ENCODE measurements at places on chromosomes 2 and 18.
A peak's percentile ranks its signal among the peaks of the same experiment; 100 is the strongest.

- no peaks in the 10 kb centered on the region for H3K4me1 ChIP-seq
- no peak overlapping the region for H3K4me3 ChIP-seq
- peak; percentile 8 for ATAC-seq
- no peak overlapping the region for H3K27ac ChIP-seq
These were observed 180.2 kb downstream of the OSR1 start for GRCh38 chr2:19178175-19178574.

- H3K36me3 ChIP-seq: no peaks in the 10 kb centered on the region
- no peak overlapping the region for H3K27ac ChIP-seq
- H3K4me3 ChIP-seq: no peak overlapping the region
- no peaks in the 10 kb centered on the region for H3K4me1 ChIP-seq
- ATAC-seq: no peak
- H3K27me3 ChIP-seq: peaks cover 9% of the 10 kb centered on the region
These were observed 33.4 kb upstream of the SERPINB7 start for GRCh38 chr18:63741769-63742168.

- peaks cover 5% of the 10 kb centered on the region for H3K4me1 ChIP-seq
- no peak overlapping the region for H3K4me3 ChIP-seq
- no peak overlapping the region for H3K27ac ChIP-seq
- H3K36me3 ChIP-seq: peaks cover 63% of the 10 kb centered on the region
- H3K27me3 ChIP-seq: no peaks in the 10 kb centered on the region
These were observed 366.3 kb downstream of the SETBP1 start for GRCh38 chr18:45046961-45047360.

- H3K4me1 ChIP-seq: no peaks in the 10 kb centered on the region
- no peak overlapping the region for H3K4me3 ChIP-seq
- ATAC-seq: peak; percentile 31
- H3K27ac ChIP-seq: no peak overlapping the region
- no peaks in the 10 kb centered on the region for H3K36me3 ChIP-seq
- H3K27me3 ChIP-seq: no peaks in the 10 kb centered on the region
These were observed 746.6 kb downstream of the CBLN2 start for GRCh38 chr18:71797554-71797953.

- H3K27me3 ChIP-seq: no peaks in the 10 kb centered on the region
- H3K27ac ChIP-seq: peak overlapping the region; percentile 12
- H3K36me3 ChIP-seq: no peaks in the 10 kb centered on the region
- no peaks in the 10 kb centered on the region for H3K4me1 ChIP-seq
These were observed 31.5 kb downstream of the CXCR4 start for GRCh38 chr2:136086253-136087016.

GRCh38 chr2:65605058-65605742 is 172.8 kb upstream of the SPRED2 start:
- H3K36me3 ChIP-seq: peaks cover 4% of the 10 kb centered on the region
- H3K27me3 ChIP-seq: no peaks in the 10 kb centered on the region
- H3K4me1 ChIP-seq: peaks cover 83% of the 10 kb centered on the region
- ATAC-seq: no peak

DNA sequence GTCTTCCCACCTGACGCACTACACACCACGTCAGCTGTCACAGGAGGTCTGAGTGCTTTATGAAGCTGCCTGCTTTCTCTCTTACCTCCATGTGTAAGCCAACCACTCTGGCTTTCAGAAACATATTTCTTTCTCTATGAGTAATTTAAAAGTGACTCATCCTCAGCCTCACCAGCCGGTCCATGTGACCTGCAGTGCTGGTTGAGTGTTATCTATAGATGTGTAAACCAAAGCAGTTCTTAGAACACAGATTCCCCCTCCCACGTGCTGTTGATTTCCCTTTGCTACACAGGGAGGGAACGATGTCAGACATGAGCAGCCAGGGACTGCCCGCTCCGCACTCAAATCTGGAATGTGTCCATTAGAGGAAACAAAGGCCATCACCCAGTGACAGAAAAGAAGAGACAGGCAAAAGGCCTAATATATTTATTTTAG is 157.8 kb downstream of the BCL2 start:
- peaks cover 96% of the 10 kb centered on the region for H3K4me1 ChIP-seq
- ATAC-seq: peak; percentile 82
- peak overlapping the region; percentile 88 for H3K4me3 ChIP-seq
- no peaks in the 10 kb centered on the region for H3K27me3 ChIP-seq
- peak overlapping the region; percentile 94 for H3K27ac ChIP-seq

DNA sequence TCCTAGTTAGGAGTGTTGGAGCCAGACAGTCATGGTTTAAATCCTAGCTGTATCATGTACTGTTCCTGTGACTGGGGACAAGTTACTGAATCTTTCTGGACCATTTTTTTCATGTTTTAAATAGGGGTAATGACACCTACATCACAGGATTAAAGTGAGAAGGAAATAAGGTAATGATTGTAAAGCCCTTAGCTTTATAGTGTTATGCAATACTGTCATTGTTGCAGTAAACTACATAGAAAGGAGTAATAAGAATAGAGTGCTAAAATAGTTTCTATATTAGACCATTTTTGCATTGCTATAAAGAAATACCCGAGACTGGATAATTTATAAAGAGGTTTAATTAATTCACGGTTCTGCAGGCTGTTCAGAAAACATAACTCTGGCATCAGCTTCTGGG is 14.5 kb downstream of the AGPS start:
- no peak overlapping the region for H3K27ac ChIP-seq
- no peaks in the 10 kb centered on the region for H3K27me3 ChIP-seq
- H3K4me1 ChIP-seq: peaks cover 48% of the 10 kb centered on the region
- H3K36me3 ChIP-seq: peaks cover 19% of the 10 kb centered on the region
- H3K4me3 ChIP-seq: no peak overlapping the region
- no peak for ATAC-seq

DNA sequence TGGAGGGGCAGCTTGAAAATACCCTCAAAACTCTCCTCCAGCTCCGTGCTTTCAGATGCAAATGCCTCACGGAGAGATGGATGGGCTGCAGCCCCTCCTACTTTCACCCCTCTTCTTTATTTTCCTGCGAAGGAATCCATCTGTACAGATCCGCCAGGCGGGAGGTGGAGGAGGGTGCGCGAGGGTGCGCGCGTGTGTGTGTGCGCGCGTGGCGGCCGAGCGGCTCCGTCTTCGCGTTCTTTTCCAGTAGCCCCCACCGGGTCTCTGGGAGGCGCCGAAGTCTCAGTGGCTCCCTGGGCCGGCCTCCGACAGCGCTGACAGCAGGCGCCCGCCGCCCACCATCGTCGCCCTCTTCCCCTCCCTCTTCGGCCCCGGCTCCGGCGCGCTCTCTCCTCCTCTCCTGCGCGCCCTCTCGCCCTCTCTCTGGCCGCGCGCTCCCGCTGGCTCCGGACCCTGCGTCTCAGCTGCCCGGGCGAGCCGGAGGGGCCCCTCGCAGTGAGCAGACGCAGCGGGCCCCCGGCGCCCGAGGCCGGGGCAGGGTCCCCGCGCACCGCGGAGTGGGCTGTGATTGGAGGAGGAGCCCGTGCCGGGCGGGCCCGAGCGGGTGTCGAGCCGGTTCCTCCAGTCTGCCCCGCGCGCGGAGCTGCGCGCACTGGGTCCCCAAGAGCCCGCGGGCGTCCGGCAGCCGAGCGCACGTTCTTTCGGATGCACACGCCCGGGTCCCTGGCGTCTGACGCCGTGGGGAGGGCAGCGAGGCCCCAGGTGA is at the start of gene CDH7:
TSS of gene CDH7 (plus strand) at position 624 of the 766 bp plus-strand sequence. CDS start 11,831 bp downstream, outside the sequence.
- H3K27ac ChIP-seq: no peak within 1 kb of the TSS
- no peaks in the 10 kb centered on the region for H3K4me1 ChIP-seq
- no peak within 1 kb of the TSS for H3K4me3 ChIP-seq

GRCh38 chr2:9819551-9819950 is 23.7 kb upstream of the TAF1B start:
- ATAC-seq: no peak
- H3K4me3 ChIP-seq: no peak overlapping the region
- no peaks in the 10 kb centered on the region for H3K4me1 ChIP-seq
- H3K36me3 ChIP-seq: no peaks in the 10 kb centered on the region
- H3K27me3 ChIP-seq: peaks cover 12% of the 10 kb centered on the region

- no peak overlapping the region for H3K4me3 ChIP-seq
- H3K36me3 ChIP-seq: peaks cover 34% of the 10 kb centered on the region
- ATAC-seq: no peak
- no peaks in the 10 kb centered on the region for H3K27me3 ChIP-seq
- H3K27ac ChIP-seq: no peak overlapping the region
These were observed 26.8 kb downstream of the MSH2 start for GRCh38 chr2:47429795-47430194.

- no peaks in the 10 kb centered on the region for H3K27me3 ChIP-seq
- no peak overlapping the region for H3K27ac ChIP-seq
- no peaks in the 10 kb centered on the region for H3K36me3 ChIP-seq
- peaks cover 7% of the 10 kb centered on the region for H3K4me1 ChIP-seq
- no peak for ATAC-seq
- no peak overlapping the region for H3K4me3 ChIP-seq
These were observed 205.5 kb downstream of the RPIA start for GRCh38 chr2:88896971-88897370.

- H3K27ac ChIP-seq: no peak overlapping the region
- H3K4me3 ChIP-seq: no peak overlapping the region
- H3K27me3 ChIP-seq: no peaks in the 10 kb centered on the region
- no peaks in the 10 kb centered on the region for H3K4me1 ChIP-seq
- no peak for ATAC-seq
These were observed 1075.3 kb downstream of the LRP1B start for GRCh38 chr2:141055531-141055930.

GRCh38 chr2:217106650-217107014 is 246.8 kb upstream of the TNP1 start:
- peaks cover 8% of the 10 kb centered on the region for H3K27me3 ChIP-seq
- no peak for ATAC-seq
- H3K4me1 ChIP-seq: peaks cover 13% of the 10 kb centered on the region

DNA sequence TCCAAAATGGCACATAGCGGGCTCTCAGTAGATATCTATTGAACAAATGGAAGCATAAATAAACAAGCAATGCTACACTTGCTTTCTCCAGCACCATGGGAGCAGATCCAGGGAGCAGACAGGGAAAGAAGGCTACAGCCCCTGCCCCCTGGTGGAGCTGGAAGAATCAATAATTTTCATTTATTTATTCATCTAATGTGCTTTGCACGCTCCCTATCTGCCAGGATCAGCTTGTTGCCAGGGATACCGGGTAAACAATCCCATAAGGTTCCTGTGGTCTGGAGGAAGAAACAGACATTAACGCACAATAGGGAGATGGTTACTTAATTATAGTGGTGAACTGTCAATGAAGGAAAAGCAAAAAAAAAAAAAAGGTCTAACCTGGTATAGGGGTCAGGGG is 40.1 kb upstream of the CLASP1 start:
- H3K4me1 ChIP-seq: peaks cover 7% of the 10 kb centered on the region
- no peak overlapping the region for H3K4me3 ChIP-seq
- no peak for ATAC-seq

- H3K36me3 ChIP-seq: peaks cover 46% of the 10 kb centered on the region
- H3K4me3 ChIP-seq: no peak overlapping the region
- H3K4me1 ChIP-seq: no peaks in the 10 kb centered on the region
- H3K27ac ChIP-seq: no peak overlapping the region
- H3K27me3 ChIP-seq: no peaks in the 10 kb centered on the region
- ATAC-seq: no peak
These were observed 149.1 kb downstream of the ATAD2B start for GRCh38 chr2:23777826-23778225.

DNA sequence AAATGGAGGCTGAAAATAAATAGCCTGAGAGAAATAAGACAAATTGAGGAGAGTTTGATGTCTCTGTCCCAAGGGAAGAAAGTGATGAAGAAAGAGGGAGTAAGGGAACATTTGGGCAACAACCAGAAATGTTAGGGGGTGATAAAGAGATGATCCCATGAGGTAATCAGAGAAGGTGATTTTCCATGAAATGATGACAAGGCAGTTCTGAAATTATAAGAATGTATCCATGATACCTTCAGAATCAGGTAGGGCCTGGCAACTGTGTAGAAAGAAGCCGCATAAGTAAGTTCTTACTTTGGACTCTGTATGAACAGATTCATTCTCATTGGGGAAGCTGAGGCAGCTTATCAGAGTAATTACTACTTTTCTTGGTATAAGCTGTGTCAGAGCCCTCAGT is 106.1 kb downstream of the THSD7B start:
- H3K36me3 ChIP-seq: no peaks in the 10 kb centered on the region
- H3K4me3 ChIP-seq: no peak overlapping the region
- H3K27me3 ChIP-seq: no peaks in the 10 kb centered on the region
- H3K27ac ChIP-seq: no peak overlapping the region

DNA sequence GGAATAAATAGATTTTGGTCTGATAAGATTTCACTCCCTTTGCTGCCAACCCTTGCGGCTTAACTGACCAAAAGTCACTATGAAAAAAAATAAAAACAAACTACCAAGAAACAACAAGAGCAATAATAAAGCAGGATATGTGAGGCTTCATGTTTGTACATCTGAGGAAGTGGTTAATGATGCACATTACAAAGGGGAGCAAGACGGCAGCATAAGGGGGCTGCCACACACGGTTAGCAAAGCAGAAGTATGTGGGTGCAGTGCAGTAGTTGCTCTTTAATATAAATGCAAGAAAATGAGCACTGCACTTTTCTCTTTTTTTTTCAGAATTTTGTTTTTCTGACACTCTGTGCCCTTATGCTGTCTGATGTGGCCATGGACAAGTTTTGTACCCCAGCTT is 377.1 kb upstream of the CNTNAP5 start:
- H3K27ac ChIP-seq: no peak overlapping the region
- H3K27me3 ChIP-seq: no peaks in the 10 kb centered on the region
- no peak overlapping the region for H3K4me3 ChIP-seq
- no peaks in the 10 kb centered on the region for H3K36me3 ChIP-seq
- ATAC-seq: no peak

- peaks cover 14% of the 10 kb centered on the region for H3K27me3 ChIP-seq
- H3K36me3 ChIP-seq: no peaks in the 10 kb centered on the region
- no peaks in the 10 kb centered on the region for H3K4me1 ChIP-seq
- no peak overlapping the region for H3K4me3 ChIP-seq
These were observed 232.4 kb downstream of the MTX2 start for GRCh38 chr2:176501617-176502016.

DNA sequence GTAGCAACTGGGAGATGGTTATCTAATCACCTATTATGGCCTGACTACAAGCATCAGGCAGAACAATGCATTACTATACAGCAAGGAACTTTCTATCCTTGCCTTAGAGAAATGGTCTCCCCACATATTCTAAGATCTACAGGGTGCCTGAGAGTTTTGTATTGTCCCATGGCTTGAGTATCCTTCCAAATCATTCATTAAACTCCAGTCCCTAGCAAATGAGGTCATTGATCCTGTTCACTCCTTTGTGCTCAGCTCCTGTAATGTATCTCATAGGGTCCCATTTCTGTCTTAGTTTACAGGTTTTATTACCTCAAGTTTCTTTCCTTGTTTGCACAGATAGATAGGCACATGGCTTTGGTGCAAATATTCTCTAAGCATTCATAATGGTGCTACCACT is 9.0 kb downstream of the HNMT start:
- H3K27me3 ChIP-seq: peaks cover 14% of the 10 kb centered on the region
- H3K27ac ChIP-seq: no peak overlapping the region
- no peak for ATAC-seq
- H3K36me3 ChIP-seq: no peaks in the 10 kb centered on the region
- H3K4me1 ChIP-seq: no peaks in the 10 kb centered on the region

DNA sequence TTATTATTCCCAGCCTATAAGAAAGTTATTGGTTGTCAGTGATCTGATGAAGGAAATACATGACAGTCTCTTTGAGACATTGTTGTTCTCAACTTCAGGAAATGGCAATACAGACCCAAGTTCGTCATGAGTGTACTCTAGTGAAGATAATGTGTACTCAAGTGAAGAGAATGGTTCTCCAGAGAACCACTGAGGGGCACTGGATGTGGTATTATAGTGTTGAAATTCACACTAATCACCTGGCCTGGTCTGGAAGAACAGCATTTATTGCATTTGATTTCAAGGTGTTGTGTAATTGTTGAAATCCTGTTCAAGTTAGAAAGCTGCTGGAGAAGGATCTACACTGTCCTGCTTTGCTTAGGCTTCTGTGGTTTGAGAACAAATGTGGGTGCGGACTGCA is 23.4 kb upstream of the OTX1 start:
- no peak overlapping the region for H3K27ac ChIP-seq
- ATAC-seq: no peak
- no peak overlapping the region for H3K4me3 ChIP-seq
- H3K4me1 ChIP-seq: no peaks in the 10 kb centered on the region

All from stimulated activated memory B cell treated with anti-CD40 and anti-IgM and Interleukin-4, amounts not matched to agents 10 μg/mL and 1 μg/mL and 100 μg/mL, for 72 hours (primary cell).